HS-5 (cell line): ENCODE measurements at places on chromosomes 5 and 9.
A peak's percentile ranks its signal among the peaks of the same experiment; 100 is the strongest.

DNA sequence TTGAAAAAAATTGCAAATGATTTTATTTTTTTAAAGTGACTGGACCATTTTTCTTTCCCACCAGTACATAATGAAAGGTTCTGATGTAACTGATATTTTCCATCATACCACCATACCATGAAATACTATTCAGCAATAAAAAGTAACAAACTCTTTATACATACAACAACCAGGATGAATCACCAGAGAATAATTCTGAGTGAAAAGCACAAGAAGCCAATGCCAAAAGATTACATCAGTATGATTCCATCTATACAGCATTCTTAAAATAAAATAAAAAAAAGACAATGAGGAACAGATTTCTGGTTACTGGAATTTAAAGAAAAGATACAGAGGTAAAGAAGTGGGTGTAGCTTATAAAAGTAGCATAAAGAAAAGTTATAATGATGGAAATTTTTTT lies 423.7 kb upstream of the ST8SIA4 start:
- no peak for DNase-seq

DNA sequence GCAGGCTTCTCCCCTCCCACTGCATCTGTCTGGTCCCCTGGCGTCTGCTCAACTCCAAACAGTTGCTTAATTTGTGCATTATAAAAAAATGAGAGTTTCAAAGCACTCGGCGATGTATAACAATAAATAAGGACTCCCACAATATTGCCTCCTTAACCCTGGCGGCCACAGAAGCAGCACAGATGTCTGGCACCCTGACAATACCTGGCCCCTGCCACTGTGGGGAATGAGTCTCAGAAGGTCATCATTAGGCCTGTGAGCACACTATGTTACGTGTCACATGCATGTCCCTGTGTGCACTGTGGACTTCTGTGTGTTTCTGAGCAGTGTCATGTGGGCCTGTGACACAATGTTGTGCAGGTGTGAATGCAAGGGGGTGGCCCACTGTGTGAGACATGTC lies 236.5 kb downstream of the PBX3 start:
- DNase-seq, result no peak

GRCh38 chr9:134690946-134691694 lies 49.5 kb downstream of the COL5A1 start:
- no peak for DNase-seq

- DNase-seq, result no peak
Measured at GRCh38 chr9:137075275-137075775, 2.0 kb upstream of the UAP1L1 start.

- DNase-seq, result no peak
Measured at GRCh38 chr5:142584891-142585290, 101.0 kb downstream of the FGF1 start.

GRCh38 chr9:2281803-2282185 lies 266.6 kb downstream of the SMARCA2 start:
- DNase-seq, result no peak

DNA sequence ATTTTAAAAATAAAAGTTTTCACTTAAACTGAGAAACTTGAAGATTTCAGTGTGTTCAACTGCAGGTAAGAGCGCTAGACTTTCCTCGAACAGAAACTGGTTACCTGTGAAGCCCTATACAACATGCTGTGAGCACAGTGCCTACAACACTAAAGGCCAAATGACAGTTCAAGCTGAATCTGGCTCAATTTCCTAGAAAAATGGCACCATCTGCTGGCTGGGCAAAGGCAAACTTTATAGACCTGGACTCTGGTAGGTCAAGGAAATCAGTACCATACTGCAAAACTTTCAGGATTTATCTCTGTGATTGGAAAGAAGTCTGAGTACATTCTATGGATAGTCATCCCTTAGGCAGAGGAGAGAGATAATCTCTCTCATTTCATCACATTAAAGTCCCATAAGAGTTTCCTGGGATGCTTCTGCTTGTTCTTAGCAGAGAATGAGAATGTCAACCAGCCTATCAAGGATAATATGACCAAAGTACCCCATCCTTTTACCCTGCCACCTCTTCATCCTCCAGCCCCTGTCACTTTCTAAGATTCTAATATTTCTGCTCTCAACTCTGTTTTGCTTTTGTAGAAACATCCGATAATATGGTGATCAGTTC lies 31.8 kb upstream of the FOXB2 start:
- peak; percentile 28 for DNase-seq
